ENCODE measurements at places on chromosomes 6 and 20. TPM values are rescaled to one million over a fixed set of nuclear protein-coding genes. Genes with fewer than 3 reads are reported as not detected.

DNA sequence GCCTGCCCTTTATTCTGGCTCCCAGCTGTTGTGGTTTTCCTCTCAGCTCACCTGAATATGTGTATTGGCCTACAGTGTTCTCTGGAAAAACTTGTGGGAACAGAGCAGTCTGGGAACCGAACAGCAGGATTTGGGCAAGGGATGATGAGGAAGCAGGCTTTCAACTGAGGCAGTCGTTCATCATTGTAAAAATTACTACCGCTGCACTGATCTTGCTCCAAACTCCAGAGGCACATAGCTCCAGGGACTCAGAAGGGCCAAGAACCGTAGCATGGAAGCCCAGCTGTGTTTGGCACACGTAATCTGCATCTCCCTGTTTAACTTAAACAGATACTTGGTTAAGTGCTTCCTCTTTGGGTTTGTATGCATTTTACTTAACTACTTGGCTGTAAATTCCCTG, 48.3 kb upstream of the EEF1A1 start:
- H3K27me3 ChIP-seq = no peaks in the 10 kb centered on the region
- no peaks in the 10 kb centered on the region for H3K36me3 ChIP-seq
- H3K4me3 ChIP-seq = no peak overlapping the region
- DNase-seq = no peak

GRCh38 chr6:18596531-18596835, 209.3 kb downstream of the RNF144B start:
- H3K36me3 ChIP-seq = no peaks in the 10 kb centered on the region
- no peak overlapping the region for H3K27ac ChIP-seq
- peaks cover 4% of the 10 kb centered on the region for H3K4me1 ChIP-seq
- H3K4me3 ChIP-seq = no peak overlapping the region

DNA sequence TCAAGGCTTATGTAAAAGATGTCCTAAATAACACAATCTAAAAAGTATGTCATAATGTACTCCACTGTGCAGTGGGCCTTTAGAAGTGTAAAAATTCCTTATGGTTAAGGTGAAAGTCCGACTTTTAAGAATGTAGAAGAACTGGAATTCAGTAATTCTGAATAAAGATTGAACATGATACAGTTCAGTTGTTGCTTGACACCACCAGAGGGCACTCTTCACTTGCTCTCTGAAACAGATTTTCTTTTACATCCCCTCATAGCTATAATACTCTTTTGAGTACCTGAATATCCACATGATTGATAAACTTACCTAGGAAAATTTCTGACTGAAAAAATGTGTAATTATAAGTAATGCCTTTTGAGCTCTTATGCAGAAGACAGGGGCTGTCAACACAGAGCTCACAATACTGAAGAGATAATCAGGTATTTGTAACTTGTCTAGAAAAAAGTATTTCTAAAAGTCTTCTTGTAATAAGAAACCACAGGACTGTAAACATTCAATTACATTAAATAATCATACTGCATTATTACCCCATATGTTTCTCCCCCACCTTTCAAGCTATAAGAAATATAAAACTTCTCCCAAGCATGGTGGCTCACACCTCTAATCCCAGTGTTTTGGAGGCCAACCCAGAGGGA, 92.1 kb downstream of the POPDC3 start:
- no peak for DNase-seq
- H3K27me3 ChIP-seq = no peaks in the 10 kb centered on the region
- no peak overlapping the region for H3K27ac ChIP-seq
- no peaks in the 10 kb centered on the region for H3K36me3 ChIP-seq
- H3K4me1 ChIP-seq = no peaks in the 10 kb centered on the region
- H3K4me3 ChIP-seq = no peak overlapping the region

- no peaks in the 10 kb centered on the region for H3K27me3 ChIP-seq
- no peak for DNase-seq
- no peak overlapping the region for H3K27ac ChIP-seq
- H3K4me1 ChIP-seq = no peaks in the 10 kb centered on the region
These were observed 37.8 kb downstream of the HCRTR2 start for GRCh38 chr6:55212156-55212555.

- DNase-seq = no peak
- H3K4me3 ChIP-seq = no peak overlapping the region
- H3K4me1 ChIP-seq = peaks cover 17% of the 10 kb centered on the region
These were observed 192.2 kb upstream of the SGK1 start for GRCh38 chr6:134510142-134510541.

- DNase-seq = no peak
- H3K36me3 ChIP-seq = no peaks in the 10 kb centered on the region
- H3K27me3 ChIP-seq = peaks cover 7% of the 10 kb centered on the region
- no peak overlapping the region for H3K4me3 ChIP-seq
- H3K4me1 ChIP-seq = no peaks in the 10 kb centered on the region
These were observed 143.9 kb downstream of the PXDC1 start for GRCh38 chr6:3607599-3607998.

GRCh38 chr20:20370094-20370575, 2.2 kb downstream of the INSM1 start:
- no peak for DNase-seq
- H3K36me3 ChIP-seq = no peaks in the 10 kb centered on the region
- peaks cover 51% of the 10 kb centered on the region for H3K27me3 ChIP-seq
- peak overlapping the region; percentile 67 for H3K4me3 ChIP-seq

The CGA gene
- not detected for total RNA-seq

The VAPB gene
- total RNA-seq = 26.2 TPM

The HUS1B gene
- 1.3 TPM for total RNA-seq

The MCCD1 gene
- not detected for total RNA-seq

Data from activated B cell treated with CpG ODN at 0.5 μM for 24 hours (primary cell).